Retina (tissue), 1 donor: ENCODE measurements at places on chromosomes 12 and 14.

DNA sequence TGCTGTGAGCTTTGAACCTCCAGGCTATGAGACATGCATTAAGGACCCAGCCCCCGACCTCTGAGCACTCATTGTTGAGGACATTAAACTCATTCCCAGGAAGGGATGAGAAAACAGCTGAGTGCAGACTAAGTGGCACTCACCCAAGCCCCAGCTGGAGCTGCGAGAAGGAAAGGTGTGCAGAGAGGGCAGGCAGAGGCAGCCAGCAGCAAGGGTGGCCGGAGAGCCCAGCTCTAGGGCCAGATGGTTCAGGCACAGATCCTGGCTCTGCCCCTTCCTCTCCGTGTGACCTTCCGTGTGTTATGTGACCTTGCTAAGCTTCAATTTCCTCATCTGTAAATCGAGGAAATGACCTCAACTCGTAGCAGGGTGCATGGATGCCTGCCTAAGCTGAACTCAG is 3.7 kb downstream of the TSPAN11 start:
- no peak for DNase-seq

DNA sequence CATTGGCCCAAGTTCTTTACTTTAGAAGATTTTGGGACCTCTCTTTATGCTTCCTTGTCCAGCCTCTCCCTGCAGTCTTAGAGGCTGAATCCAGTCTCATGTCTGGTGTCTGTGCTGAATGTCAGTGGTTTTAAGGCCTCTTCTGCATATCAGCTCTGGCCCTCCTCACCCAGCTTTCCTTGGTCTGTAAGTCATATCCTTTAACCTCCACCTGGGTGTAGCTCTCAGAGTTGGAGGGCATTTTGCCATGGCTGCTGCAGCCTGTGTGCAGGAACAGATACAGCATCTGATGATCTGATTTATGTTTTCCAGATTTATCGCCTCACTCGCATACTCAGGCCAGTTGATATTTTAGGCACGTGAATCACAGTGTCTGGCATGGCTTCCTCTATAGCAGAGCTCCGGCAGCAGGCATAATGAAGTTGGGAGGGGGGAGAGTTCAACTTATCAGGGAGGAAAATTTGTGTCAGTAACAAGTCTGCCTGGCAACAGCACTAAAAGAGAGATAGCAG is 335.0 kb downstream of the PCNX1 start:
- DNase-seq, result no peak

DNA sequence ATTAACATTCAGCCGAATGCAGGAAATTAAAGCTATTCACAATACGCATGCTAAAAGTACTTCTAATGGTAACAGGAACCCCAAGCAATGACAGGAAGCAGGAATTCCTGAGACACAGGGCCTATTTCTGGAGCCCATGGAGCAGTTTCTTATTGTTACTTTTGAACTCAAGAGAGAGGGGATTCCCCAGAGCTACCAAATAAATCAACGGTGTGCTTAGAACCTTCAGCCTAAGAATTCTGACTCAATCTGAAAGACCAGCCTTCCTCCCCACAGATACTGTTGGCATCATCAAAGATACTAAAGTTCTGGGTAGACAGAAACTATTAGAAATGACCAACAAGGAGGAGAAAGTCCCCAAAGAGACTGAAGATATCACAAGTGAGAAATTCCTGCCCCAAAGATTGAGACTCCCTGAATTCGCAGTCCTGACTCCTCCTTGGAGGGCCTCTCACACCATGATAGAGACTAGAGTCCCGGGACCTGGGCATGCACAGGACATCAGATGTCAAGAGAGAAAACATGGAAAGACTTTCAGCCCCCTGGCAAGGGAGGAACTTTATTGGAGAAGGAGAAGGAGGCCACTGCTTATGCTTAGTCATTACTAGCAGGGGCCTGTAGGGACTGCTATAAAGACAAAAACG is 32.7 kb downstream of the RTRAF start:
- DNase-seq, result no peak

GRCh38 chr14:65302571-65303189 is 109.8 kb upstream of the FUT8 start:
- no peak for DNase-seq

DNA sequence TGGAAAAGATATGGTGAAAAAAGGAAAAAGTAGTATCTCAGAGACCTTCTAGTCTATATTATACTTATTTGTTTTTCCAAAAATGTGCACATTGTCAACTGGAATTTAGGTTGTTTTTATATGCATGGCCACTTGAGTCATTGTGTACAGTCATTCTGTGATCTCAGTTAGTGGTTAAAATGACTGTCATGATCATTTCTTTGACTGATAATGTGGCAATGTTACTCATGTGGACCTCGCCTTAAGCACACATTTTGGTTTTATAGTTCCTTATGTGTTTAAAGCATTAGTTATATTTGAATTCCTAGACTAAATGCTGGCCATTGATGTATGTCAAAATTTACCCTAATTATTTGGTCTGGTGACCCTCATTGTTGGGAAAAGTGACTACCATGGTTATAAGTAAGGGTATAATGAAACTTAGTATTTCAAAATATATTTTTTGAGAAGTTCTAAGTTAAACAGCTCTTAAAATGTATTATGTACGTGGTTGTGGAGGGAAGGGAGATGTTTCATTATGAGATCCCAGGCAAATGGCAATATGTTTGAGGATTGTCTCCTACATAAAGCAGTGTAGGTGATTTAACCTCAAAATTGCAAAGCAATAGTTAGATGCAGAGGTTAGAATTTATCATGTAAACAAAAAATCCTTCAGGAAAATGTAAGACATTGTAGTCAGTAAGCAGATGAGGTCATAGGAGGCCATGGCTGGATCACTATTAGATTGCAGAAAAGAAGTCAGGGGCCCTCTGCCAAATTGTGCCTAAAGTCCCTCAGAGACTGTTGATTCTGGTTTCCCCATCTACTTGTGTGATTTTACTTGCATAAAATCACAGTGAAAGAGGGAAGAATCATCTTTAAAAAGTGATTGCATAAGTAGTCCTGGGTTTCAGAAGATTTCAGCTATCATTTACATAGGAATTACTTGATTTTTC is 17.5 kb downstream of the PNMA1 start:
- DNase-seq, result no peak

DNA sequence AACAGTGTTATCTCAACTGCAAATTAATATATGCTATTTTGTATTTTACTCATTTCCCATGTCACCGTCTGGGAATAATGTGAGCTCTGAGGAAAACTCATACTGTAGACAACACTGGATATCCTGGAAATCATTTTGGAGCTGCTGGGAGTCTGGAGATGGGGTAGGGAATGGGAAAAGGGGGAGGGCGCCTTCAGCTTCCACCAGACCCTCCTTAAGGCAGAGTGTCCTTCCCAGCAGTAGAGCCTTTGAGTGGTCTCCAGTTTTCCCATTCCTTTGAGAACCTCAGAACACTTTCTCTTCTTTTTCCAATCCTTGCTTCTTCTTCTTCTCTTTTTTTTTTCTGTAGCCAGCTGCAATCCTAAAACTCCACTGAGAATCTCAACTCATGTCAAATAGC is 5.4 kb upstream of the LRIG3 start:
- no peak for DNase-seq

- DNase-seq, result no peak
These were observed 9.0 kb downstream of the PLEKHA5 start for GRCh38 chr12:19138551-19138950.
